Endodermal cell (in vitro differentiated cells): ENCODE measurements at places on chromosomes 5 and 9. TPM values are rescaled to one million over a fixed set of nuclear protein-coding genes. Genes with fewer than 3 reads are reported as not detected.

SEC24A gene
- total RNA-seq, result 26.5 and 27.5 TPM in 2 replicates

SPATA31D4 gene
- not detected in 3 replicates for total RNA-seq

TRIM23 gene
- total RNA-seq, result 13.5 and 14.2 TPM in 2 replicates

SPATA31E1 gene
- not detected in 3 replicates for total RNA-seq

GRCh38 chr9:75889977-75890471, 449 bp upstream of the PCSK5 start:
- peak; percentile 57 for DNase-seq

GRCh38 chr9:81312346-81312745, 377.0 kb downstream of the TLE1 start:
- DNase-seq, result no peak

- DNase-seq, result no peak
Measured at GRCh38 chr5:23396346-23396745, 111.1 kb upstream of the PRDM9 start.

GRCh38 chr5:154370119-154370518, 75.7 kb upstream of the SAP30L start:
- DNase-seq, result peak; percentile 71

- no peak for DNase-seq
Measured at GRCh38 chr9:132443951-132444607, 34.1 kb downstream of the CFAP77 start.

DNA sequence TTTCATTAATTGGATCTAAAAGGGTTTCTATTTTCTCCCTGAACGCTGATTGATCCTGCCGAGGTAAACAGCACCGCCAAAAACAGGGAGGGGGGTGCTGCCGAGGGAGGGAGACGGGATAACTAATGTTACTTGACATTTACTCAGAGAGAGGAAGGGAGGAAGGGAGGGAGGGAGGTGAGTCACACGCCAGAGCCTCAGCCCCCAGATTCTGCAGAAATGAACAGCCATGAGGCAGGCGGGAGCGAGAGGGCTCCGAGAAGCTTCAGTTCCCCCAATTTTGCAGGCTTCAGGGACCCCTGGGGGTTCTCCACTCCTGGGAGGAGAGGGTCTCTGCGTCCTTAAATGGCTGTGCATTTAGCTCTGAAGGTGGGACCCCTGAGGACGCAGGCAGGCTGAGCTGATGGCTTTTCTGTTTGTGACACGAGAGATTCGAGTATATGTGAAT, 59.1 kb upstream of the IER5L start:
- no peak for DNase-seq

- no peak for DNase-seq
Measured at GRCh38 chr9:14057368-14058324, 256.3 kb downstream of the NFIB start.

DNA sequence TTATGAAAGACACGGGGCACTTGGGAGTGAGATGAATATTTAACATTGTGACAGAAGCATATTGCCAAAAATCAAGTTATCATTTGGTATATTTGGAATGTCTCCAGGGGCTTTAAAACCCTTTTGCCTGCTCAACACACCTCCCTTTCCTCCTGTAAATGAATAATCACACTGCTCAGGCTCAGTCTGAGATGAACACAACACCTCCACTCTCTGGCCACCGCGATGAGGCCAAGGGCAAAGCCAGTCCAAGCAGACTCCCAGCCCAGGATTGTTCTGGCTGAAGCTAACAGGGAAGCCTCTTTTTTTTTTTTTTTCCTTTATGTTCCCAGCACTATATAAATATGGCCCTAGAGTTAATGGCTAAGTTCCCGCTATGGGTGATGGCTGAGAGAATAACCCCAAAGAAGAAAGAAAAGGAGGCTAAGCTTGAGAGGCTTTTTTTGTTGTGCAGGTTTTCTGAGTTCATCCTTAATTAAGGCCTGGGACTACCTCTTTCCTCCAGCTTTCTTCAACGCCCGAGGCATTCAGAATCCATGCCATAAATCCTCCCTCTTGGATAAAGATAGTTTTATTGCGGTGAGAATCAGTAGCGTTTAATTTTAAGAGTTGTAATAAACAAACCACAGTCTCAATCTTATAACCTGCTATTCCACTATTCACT, 10.5 kb upstream of the ERAP1 start:
- no peak for DNase-seq

GRCh38 chr9:13750061-13750460, 470.6 kb upstream of the MPDZ start:
- no peak for DNase-seq

GRCh38 chr9:126132746-126133145, 193.9 kb upstream of the MVB12B start:
- DNase-seq, result no peak

DNA sequence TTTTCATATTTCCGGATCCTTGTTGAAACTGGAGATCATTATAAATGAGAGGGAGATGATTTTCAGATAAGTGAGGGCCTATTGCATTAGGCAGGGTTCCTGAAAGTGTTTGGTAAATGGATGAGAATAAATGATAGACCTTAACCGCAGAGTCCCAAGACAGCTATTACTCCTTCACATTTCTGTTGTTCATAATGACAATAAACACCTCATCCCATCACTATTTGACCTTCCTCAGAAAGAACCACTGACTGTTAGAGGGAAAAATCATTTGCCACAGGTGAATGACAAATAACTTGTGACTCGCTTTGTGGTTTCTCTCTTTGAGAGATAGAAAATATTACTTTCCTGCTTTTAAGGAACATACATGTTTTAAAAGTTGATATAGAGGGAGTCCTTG, 47.3 kb upstream of the TRMT10B start:
- no peak for DNase-seq

GRCh38 chr5:67142816-67143215, 53.8 kb downstream of the CD180 start:
- DNase-seq, result no peak
